ENCODE measurements at places on chromosomes 6 and 20.

GRCh38 chr6:1984346-1984994, 260.9 kb downstream of the GMDS start:
- DNase-seq, result no peak

DNA sequence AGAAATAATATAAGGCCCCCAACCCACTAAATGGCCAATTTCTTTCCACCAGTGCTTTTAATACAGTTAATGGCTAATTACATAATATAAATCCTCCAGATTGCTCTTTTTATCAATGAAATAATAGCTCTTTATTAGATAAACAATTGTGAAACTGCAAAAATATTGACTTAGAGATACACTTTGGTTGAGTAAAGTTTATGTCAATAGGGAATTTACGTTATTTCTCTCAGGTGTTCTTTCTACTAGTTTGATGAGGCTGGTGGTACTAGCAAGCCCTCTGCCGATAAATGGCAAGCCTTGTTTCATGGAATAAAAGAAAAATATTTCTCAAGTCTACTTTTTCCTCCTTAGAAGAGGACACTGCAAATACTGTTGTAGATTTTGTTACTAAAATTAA, 18.9 kb downstream of the RFX6 start:
- no peak for DNase-seq

DNA sequence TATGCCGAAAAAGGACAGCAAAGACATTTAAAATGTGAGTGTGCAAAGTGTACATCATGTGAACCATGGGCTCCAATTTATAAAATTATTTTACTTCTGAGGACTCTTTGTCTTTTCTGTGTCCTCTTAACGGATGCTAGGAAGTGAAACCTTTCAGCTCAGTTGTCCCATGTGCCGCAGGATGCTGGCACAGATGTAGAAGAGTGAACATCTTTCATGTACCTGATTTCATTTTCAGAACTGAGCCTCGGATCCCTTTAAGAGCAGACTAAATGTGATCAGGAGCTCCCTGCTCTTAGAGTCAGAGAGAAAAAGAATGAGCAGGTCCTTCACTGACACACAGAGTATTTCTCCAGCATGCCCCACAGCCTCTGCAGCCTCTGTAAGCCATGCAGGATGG, 27.6 kb upstream of the FUCA2 start:
- no peak for DNase-seq

GRCh38 chr20:61254881-61255626, 3.0 kb downstream of the CDH4 start:
- no peak for DNase-seq

DNA sequence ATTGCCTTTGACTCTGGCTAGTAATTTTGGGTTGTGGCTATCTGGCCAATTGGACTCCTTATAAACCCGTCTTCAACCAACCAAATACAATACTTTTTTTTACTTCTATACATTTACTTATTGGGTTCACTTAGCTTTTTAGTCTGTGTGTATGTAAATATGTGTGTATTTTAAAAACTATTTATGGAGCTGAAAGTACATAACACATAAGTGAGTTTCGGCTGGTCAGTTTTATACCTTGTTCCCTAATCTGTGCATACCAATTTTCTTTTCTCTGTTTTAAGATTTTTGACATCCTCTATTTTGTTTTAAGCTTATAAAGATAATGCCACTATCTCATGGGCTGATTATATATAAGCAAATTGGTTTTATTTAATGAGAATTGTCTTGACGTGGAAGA, 129.5 kb downstream of the LRRC1 start:
- DNase-seq, result no peak

DNA sequence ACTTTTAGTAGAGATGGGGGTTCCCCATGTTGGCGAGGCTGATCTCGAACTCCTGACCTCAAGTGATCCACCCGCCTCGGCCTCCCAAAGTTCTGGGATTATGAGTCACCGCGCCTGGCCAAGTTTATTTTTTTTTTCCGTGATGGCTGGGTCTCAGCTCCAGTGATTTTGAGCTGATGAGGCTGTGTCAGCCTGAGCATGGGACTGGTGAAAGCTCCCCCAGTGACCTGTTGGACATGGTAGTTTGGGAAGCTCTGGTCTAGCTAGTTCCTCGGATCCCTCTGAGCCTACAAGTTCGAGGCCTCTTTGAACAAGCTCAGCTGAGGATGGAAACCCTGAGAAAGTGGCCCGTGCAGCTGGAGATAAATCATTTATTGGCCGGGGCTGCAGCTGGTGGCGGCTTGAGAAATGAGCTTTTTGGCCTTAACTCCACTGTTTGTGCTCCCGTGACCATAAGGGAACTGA, 126.8 kb downstream of the SNX5 start:
- no peak for DNase-seq

GRCh38 chr6:98477231-98477630, 357.1 kb upstream of the POU3F2 start:
- no peak for DNase-seq

- no peak for DNase-seq
Observed at GRCh38 chr6:75029333-75029732, 176.5 kb downstream of the COL12A1 start.

- no peak for DNase-seq
Observed at GRCh38 chr6:55694759-55695158, 115.8 kb upstream of the HMGCLL1 start.

- DNase-seq, result no peak
Observed at GRCh38 chr6:44715188-44715587, 327.7 kb downstream of the CDC5L start.

DNA sequence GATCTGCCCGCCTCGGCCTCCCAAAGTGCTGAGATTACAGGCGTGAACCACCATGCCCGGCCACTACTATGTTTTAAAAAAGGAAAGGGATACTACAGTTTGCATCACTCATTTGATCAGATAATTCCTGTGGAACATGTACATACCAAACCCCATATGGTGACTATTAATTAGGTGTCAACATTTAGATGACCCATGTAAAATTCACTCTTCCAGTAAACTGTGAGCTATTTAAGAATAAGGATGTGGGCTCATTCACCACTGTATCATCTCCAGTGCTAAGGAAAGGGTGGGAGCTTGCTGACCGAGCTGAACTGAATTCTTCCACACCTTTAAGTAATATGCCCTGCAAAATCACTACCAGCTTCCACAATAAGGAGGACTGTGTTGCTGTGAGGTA, 127.5 kb downstream of the BTBD9 start:
- DNase-seq, result no peak

GRCh38 chr20:15061955-15062354, 724.5 kb upstream of the FLRT3 start:
- DNase-seq, result no peak

DNA sequence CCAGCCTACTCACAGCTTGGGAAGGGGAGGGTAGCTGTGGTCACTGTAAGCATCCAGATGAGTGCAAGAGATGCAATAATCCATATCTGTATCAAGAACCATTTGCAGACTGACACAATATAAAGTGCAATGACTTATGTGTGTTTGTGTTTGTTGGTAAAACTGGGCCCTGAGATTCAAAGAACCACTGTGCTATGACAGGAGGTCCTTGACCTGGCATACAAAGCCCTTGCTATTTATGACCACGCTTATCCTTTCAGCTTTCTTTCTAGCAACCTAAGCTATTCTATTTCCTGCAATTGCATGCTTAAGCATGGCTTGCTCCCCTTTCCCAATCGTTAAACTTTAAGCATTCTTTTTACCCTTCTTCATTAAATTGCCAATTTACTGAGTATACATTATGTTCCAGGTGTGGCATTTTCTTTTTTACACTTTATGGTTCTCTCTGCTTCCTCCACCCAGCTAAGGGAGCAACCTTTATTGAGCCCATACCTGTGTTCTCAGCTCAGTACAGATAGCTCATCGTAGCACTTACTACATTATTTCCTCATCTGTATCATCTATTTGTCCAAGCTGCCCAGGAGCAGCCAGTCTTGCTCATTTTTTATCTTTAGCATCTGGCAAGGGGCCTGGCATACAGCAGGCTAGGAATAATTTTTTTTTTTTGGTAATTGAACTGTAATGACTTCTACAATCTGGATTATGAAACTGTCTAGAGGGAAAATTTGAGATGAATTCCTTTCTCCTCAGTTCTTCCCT, 3.5 kb downstream of the MCUR1 start:
- DNase-seq, result no peak

Data from T1000 (cell line).